Nephron progenitor cell (in vitro differentiated cells): ENCODE measurements at places on chromosomes 5 and 9.

GRCh38 chr5:122102825-122103224 lies 24.8 kb upstream of the LOX start:
- DNase-seq: no peak

GRCh38 chr9:87300915-87301314 lies 196.8 kb upstream of the DAPK1 start:
- DNase-seq: no peak

DNA sequence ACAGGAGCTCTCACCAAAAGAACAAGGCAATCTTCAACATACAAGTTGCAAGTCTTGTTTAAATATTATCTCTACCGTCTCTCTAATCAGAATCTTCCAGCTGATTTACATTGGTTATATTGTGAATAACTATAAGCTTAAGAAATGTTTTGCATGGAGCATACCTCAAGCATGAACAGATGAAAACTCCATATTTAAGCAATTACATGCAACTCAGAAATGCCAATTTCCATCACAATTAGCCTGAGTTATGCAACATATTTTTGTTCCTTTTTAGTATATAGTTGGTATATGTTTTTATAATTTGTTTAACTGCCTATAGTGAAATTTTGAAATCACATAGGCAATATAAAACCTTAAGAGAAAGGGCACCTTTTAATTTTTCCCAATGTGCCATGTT lies 142.5 kb downstream of the DENND1A start:
- no peak for DNase-seq

DNA sequence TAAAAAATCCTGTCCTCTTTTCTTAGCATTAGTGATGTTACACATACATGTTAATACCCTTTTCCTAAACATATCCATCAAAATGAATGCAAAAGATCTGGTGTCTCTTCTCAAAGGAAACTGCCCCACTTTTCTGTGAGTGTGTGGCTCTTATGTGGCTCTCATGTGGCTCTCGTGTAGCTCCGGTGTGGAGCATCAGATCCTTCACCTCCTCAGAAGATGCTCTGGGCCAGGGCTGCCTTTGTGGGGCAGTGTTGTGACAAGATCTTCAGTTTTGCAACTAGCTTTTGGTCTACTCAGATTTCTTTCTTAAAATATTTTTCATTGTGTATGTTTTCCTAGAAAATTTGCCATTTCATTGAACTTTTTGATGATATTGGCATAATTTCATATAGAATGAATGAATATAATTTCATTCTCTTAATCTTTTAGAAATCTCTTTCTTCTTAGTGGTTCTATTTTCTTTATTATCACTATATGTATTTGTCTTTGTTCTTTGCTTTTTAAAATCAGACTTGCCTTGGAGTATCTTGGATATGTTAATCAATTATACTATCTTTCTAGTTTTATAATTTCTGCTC lies 19.4 kb downstream of the GARNL3 start:
- DNase-seq: no peak

DNA sequence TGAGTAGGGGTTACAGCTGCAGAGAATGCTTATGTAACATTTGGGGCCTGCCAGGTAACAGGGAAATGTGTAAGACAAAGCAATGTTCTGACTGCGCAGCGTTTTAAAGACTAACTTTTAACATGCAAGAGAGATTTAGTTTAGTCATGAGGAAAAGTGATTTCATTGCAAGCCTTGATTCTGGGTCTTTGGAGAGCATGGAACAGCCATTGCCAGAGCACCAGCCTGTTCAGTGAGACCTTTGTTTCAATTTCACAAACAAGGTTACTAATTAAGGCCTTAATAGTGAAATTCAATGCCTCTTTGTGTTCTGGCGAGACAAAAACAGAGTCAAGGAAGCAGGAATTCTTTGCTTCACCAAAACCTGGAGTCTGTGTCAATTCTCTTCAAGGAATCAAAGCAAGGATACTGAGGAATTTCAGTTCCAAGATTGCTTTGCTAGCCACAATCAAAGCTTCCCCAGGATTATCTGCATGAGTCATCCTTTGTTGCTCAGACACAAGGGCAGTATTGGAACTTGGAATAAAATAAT lies 14.4 kb downstream of the CKMT2 start:
- DNase-seq: no peak

GRCh38 chr9:101468116-101468515 lies 32.5 kb upstream of the ALDOB start:
- no peak for DNase-seq

DNA sequence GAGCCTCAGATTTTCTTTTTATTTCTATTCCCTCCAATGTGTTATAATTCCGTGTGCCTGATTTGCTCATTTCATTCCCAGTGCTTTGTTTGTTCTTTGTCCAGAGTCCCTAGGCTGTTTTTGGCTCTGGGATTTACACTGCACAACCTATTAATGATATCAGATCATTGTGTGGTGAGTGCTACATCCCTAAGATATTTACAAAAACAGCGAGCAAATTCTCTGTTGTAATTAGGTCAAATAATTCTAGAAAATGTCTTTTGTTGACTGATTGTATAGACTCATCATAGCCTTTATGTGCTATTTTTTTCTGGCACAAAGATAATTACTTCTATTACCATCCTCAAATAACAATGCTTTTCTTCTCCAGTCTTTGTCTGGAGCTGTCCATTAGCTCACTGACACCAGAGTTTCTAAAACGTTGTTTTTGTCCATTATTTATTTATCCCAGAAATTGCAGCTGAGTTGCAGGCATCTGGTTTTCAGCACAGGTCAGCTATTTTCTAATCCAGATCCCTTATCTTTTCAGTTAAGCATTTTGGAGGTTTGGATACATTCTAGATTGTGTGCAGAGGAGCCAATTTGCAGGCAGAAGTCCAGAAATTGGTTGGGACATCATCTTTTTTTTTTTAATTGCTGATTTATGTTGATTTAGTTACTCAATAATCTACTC lies 379.9 kb upstream of the DMAC1 start:
- DNase-seq: no peak

DNA sequence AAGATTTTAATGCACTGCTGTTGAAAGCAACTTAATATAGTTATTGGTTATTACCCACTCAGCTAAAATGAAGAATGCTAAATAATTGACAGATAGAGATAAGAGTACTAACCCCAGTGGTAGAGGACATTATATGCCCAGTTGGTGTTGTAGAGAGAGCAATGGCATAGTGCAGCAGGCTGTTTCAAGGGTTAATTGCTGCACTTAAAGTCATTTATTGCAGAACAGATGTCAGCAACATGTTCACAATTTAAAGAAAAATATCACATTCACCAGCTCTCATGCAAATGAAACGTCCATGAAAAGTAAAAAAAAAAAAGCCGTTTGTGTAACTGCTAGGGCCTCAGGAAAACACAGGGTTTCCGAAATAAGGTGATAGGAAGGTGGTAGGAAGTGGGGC lies 254.6 kb downstream of the MTRR start:
- no peak for DNase-seq

DNA sequence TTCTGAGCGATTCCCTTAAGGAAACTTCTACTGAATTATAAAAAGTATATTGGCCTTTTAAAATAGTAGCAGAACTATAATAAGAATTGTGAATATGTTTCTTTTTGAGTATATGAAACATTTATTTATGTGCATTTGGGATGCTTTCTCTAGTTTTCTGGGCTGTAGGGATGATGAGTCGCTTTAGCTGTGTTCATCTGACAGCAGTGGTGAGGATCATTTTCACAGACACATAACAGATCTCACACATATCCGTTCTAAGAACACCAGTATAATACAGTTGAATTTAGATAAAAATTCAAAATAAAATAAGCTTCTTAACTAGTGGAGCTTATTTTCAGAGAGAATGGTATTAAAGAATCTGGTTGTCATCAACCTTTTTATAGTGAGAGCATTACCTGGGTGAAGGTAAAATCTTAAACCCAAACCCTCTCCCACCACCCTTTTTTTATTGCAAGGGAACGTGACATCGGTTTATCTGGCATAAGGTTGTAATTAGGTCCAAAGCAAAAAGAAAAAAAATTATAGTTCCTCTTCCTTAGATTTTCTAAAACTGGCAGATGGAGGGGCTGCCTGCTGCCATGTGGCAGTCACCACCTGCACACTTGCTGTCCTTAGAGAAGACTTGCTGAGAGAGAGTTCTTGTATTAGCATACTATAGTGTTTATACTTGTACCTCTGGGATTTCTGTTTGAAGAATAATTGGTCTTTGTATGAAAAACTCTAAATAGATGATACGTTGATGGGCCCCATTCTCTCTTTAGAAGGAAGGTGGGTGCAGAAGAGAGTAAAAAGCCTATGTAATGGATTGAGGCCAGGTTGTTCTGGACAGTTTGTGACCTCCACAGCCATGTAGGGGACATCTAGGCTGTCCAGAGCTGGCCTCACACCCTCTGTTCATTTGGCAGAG lies 86.8 kb downstream of the CAMK4 start:
- no peak for DNase-seq
